Hindlimb muscle (tissue), 1 donor: ENCODE measurements at places on chromosomes 6 and 20.

- DNase-seq, result peak; percentile 96
Observed at GRCh38 chr6:26055719-26056582, 31.3 kb upstream of the HFE start.

DNA sequence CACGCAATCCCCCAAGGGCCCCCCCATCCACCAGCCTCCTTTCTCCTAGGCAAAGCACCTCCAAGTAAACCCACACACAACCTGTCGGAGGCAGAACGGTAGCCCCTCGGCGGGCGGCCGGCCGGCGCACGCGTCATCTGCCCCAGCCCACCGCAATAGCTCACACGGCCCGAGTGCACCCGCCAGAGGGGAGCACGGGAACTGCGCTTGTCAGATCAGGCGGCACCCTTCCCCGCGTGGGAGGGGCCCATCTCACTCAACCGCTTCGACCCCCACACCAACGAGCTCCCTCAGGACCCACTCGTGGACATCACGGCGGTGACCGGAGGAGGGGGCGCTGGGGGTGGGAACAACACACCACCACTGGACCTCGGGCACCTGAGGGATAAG is 767.9 kb upstream of the DEFB115 start:
- DNase-seq, result no peak

DNA sequence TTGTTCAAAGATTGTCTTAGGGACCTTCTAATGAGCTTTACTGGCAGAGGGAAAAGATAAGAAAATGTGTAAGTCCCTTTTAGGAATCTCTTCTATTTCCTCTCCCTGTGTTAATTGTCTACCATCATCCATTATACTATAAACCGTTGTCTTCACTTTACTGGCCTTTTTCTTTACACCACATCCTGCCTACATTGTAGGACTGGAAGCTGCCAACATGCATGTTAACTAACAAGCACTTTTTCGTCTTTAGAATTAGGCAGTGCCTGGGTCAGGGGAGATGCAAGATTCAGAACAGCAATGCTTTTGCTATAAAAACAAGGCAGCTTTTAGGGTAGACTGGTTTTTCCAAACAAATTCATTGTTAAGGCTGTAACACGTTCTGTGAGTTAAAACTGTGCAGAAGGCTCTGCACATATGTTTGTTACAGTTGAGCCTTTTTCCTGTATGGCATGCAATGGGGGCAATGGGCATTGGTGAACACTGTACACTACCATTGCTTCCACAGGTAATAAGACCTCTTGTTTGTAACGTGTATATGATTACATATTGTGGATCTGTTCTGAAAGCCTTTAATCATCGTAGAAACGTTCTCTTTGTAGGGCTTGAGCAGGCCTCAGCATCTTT is 10.9 kb upstream of the PKIG start:
- no peak for DNase-seq

- no peak for DNase-seq
Observed at GRCh38 chr20:1696521-1697209, 39.1 kb upstream of the SIRPG start.

DNA sequence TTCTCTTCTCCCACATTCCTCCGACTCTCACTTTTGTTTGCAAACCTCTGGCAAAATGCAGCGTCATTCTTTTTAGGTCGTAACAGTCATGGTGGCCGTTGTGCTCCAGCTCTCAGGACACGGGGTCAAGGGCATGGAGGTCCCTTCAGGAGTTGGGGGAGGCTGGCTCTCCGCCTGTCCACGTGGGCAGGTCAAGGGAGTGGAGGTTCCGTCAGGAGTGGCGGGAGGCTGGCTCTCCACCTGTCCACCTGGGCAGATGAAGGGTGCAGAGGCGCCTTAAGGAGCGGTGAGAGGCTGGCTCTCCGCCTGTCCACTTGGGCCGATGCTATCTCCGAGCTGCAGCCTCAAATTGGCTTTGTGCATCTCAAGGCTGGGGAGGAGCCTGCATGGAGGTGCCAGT is 98.0 kb downstream of the ERMARD start:
- no peak for DNase-seq

DNA sequence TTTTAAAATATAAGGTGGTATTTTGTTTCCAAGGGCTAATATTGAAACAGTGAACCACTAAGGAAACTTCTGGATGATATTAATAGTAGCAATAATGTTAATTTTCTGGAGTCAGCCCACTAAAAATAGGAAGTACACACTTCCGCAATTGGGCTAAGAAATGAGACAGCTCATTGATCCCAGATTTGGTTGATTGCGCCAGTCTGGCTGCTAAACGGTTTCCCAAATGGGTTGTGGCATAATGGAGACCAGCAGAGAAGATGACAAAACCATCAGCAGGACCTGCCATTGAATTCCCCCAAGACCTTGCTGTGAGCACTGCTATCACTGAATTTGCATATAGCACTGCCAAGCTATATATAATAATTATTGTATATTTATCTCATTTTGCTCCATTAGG is 71.2 kb upstream of the SGK1 start:
- no peak for DNase-seq

- DNase-seq, result no peak
Observed at GRCh38 chr20:37379967-37380828, 34.3 kb downstream of the SRC start.

- DNase-seq, result peak; percentile 81
Observed at GRCh38 chr6:1396952-1397868, 7.8 kb downstream of the FOXF2 start.

GRCh38 chr6:70315079-70315751 is 12.3 kb upstream of the COL9A1 start:
- no peak for DNase-seq

DNA sequence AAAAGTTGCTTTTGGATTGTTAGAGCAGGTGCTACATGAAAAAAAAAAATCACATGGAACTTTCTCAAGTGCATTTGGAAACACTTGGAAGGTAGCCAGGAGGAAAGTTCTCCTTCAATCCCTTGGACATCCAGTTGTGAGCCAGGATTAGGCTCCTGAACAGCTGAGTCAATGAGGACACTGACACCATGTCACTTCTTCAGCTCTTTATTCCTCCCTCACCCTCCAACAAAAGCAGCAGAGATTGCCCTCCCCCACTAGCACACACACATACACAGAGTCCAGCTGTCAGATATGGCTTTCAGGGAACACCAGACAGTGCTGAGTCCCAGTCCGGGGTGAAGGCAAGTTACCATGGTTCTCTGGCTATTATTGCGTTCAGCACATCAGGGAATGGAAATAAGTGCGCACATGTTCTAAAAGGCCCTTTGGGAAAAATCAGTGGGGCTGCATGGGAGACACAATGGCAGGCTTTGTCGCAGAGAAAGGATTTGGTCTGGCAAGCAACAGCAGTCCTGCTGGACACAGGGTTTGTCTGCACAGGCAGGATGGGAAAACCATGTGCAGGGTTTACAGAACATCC is 124.7 kb upstream of the MARCKS start:
- peak; percentile 81 for DNase-seq

DNA sequence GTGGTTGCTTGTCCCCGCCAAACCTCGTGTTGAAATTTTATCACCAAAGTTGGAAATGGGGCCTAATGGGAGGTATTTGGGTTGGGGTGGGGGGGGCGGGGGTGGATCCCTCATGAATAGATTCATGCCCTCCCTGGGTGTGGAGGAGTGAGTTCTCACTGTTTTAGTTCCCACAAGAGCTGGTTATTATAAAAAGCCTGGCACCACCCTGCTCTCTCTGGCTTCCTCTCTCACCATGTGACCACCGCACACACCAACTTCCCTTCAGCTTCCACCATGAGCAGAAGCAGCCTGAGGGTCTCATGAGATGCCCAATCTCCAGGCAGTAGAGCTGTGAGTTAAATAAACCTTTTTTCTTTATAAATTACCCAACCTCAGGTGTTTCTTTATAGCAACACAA is 111.3 kb downstream of the PRDM1 start:
- DNase-seq, result no peak

GRCh38 chr6:158805698-158806377 is 13.3 kb downstream of the EZR start:
- DNase-seq, result no peak

DNA sequence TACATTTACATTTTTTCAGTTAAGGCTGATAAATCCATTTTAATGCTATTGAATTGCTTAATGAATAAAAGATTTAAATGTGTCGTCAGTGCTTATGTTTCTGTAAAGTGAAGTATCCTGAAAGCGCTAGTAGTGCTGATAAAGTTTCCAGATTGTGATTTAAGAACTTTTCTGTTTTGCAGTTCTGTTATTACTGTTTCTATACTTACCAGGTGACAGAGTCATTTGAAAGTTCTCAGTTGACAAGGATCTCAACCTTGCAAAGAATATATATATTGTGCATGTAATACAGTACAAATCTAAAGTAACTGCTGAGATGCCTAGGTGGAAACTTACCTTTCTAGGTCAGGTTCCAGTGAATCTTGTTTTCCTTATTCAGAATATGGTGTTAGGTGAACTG is 201.8 kb downstream of the ARID1B start:
- DNase-seq, result no peak

DNA sequence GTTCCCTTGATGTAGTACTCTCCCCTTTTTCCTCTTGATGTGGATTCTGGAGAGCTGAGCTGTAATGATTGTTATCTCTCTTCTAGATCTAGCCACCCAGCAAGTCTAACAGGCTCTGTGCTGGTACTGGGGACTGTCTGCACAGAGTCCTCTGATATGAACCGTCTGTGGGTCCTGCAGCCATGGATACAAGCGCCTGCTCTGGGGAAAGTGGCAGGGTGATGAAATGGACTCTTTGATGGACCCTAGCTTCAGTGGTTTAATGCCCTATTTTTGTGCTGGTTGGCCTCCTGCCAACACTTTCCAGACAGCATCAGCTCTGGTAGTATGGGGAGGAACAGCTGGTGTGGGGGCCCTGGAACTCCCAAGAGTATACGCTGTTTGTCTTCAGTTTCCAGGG is 216.3 kb downstream of the ADGRG6 start:
- DNase-seq, result no peak

GRCh38 chr20:3340443-3340842 is 67.0 kb downstream of the DNAAF9 start:
- no peak for DNase-seq

DNA sequence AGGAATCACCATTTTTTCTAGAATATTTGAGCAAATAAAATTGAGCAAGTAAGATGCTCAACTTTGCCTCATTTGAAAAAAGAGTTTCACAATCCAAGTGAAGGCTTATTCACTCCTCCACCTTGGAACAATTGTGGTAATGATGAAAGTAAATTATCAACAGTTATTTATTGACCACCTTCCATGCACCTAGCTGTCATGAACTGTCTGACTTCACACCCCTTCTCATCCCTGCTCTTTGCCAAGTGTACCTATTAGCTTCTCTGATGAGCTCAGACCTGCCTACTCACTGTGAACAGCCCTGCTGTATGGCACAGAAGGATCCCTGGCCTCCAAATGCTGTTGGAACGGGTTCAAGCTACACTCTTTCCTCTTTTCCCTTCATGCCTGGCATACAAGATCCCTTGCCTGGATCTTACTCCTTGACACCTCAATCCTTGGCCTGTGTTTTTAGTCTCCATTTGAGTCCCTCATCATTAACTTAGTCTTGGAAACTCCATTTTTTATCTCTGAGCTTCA is 99.0 kb upstream of the PREP start:
- no peak for DNase-seq

- no peak for DNase-seq
Observed at GRCh38 chr6:56734335-56734734, 91.6 kb upstream of the DST start.

GRCh38 chr6:71510057-71510713 is 221.6 kb downstream of the OGFRL1 start:
- DNase-seq, result peak; percentile 28

- peak; percentile 38 for DNase-seq
Observed at GRCh38 chr20:25247000-25247517, 826 bp upstream of the PYGB start.

- no peak for DNase-seq
Observed at GRCh38 chr6:154885214-154885613, 109.9 kb upstream of the TIAM2 start.

GRCh38 chr6:108566406-108566805 is 5.7 kb downstream of the FOXO3 start:
- DNase-seq, result no peak

- no peak for DNase-seq
Observed at GRCh38 chr20:4573564-4574355, 147.9 kb upstream of the PRND start.

DNA sequence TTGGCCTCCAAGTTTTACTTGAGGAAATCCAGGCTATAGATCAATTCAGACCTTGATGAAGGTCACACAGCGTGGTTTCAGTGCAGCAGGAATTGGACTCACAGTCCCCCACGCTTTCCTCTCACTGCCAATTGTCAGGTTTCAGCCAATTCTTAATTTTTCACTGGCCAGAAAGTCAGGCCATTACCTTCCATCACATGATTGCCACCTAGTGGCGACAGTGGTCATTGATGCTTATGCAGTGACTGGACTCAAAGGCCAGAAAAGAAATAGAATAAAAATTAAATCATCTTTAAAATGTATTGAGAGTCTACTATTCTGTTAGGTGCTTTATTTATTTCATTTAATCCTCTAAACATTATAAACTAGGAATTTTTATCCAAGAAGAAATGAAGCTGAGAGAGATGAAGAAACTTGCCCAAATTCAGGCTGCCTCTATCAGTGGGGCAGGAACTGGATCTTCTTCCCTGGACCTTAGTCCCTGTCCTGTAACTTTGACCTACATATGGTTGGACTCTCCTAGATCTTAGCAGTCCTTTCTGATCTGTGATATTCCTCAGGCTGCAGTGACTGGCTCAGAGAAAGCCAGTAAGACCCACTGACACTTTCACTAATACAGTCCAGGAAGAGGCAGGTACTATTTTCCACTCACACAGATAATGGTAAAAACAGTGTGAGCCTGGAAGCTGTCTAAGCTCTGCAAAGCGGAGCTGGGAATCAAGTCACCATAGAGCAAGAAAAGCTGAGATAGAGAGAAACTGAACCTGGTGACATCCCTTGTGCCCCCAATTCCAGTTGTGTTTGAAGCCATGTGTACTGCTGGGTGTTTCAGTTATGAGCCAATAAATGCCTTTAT is 133.3 kb downstream of the ELOVL4 start:
- peak; percentile 79 for DNase-seq

DNA sequence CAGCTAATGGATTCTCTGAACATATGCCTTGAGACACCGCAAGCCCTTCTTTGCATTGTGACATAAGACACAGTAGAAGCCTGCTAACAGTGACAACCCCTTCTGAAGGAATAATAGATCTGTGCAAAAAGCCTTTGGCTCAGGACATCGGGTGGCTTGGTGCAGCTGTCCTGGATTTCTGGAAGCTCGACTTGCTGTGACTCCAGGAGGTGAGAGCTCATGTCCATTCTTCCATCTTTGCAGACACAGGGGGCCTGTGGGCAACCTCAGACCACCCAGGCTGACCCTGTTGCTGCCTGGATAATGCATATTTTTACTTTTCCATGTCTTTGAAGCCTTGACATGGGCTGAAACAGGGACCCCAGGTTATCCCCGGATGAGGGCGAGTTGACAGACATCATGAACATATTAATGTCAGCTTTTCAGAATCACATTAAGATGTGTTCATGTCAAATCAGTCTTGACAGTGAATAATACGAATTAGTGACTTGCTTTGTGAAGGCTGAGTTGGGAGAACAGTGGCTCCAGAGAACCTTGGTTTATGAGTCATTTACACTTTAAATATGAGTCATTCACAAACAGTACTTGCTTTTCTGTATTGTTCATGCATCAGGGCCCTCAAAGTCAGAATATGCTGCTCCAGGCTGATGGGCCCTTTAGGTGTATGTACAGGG is 66.8 kb upstream of the IYD start:
- DNase-seq, result no peak
